ENCODE measurements at places on chromosomes 12 and 14.

DNA sequence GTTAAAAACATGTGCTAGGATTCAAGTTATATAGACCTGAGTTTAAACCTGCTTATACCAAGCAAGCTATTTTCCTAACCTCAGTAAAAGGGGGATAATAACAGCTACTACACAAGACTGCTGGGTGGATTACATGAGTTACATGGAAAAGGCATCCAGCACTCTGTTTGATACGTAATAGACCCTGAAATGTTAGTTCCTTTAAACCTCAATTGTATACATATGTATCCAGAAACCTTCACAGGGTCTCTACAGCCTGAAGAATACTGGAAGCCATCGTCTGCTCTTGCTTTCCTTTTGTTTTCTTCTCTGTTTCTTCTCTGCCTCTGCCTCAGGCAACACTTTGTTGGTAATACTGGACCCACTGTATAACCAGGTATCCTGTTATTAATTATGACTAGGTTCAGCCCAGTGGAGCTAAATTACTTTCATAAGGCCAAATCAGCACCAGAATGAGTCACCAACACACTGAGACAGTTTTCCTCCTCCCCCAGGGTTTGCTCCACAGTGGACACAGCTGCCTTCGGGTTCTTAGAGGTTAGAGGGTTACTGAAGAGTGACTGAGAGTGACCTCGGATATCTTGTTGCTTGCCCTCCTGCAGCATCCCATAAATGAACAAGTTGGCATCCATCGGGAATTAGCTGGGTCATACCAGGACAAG is 127.1 kb downstream of the CAPZA3 start:
- DNase-seq: no peak

- no peak for DNase-seq
These were observed 30.6 kb upstream of the NFKBIA start for GRCh38 chr14:35435177-35435576.

DNA sequence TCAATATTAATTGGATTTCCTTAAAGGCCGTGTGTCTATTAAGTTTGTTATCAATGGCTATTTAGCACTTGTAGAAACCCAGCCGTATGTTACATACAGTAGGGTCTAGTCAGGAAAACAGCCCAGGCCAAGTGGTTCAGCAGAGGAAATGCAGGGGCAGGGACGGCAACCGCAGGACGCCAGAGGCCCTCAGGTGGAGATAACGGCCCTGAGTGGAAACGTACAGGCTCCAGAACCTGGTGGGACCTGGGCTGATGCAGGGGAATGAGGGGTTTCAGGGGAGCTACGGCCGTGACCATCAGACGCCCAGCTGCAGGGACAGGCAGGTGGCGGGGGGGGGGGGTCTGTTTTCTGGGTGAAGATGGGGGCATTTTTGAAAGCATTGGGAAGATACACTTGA is 3.7 kb upstream of the ANKLE2 start:
- DNase-seq: no peak

DNA sequence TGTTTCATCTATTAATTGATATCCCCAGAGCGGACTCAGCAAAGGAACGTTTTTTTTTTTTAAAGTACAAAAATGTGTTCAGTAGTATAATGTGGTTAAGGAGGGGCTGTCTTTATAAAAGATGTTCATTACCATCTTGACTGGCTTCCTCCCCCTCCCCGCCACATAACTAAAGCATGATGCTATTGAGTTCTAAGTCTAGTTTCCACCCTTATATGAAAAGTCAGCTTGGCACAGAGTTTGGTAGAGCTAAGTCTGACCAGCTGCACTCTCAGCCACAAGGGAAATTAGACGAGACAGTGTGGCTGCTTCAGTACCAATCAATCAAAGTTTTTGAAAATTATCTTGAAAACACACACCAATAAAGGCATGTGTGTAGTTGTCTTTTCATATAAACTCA is 1.9 kb upstream of the MYBPC1 start:
- DNase-seq: no peak

- no peak for DNase-seq
These were observed 22.1 kb downstream of the SPPL3 start for GRCh38 chr12:120882055-120882555.

GRCh38 chr14:96852823-96853422 is 55.7 kb downstream of the VRK1 start:
- DNase-seq: no peak

Measured in MM.1S (cell line).